ENCODE measurements at places on chromosomes 12 and 14. TPM values are rescaled to one million over a fixed set of nuclear protein-coding genes. Genes with fewer than 3 reads are reported as not detected.

GRCh38 chr12:125262851-125263250 is 197.6 kb downstream of the AACS start:
- no peak for DNase-seq

GPR65 gene
- 17.9 TPM for total RNA-seq

GRCh38 chr12:32482226-32482625 is 82.9 kb downstream of the FGD4 start:
- DNase-seq: no peak

GRCh38 chr12:93290391-93290790 is 87.3 kb upstream of the NUDT4 start:
- no peak for DNase-seq

DNA sequence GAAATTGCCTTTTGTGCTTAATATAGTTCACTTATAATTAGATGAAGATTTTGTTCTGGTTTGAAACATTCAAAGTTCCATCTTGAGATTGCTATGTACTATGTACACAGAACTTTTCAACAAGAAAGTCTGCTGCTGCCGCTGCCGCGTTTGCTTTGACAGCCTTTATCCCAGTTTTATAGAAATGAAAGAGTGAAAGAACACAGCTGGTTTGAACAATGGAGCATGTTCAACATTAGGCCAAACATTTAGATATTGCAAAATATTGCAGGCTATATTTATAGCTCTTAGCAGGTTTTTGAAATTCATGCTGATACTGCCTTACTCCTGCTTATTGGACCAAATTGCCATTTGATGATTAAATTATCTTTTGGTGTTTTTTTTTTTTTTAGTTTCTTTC is 299.8 kb upstream of the PRKD1 start:
- DNase-seq: no peak

- no peak for DNase-seq
These were observed 71.6 kb downstream of the FGD4 start for GRCh38 chr12:32470936-32471470.

P2RX2 gene
- not detected for total RNA-seq

USP44 gene
- total RNA-seq: 3.7 TPM

DNA sequence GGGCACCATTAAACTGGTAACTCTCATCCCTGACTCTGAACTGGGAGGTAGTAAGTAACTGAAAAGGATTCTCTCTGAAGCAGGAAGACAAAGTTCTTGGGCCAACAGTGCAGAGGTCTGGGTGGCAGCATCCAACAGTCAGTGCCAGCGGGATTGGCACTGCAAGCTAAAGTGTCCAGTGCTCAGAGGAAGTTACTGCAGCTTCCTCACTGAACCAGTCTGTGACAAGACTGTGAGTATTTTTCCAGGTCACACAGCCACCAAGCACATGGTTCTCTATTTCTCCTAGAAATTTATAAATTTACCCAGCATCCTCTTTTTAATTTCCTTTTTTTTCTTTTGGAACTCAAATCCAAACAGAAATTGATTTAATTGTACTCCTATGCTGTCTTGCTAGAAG is 81.6 kb upstream of the FAR2 start:
- DNase-seq: no peak

MIP gene
- not detected for total RNA-seq

DNA sequence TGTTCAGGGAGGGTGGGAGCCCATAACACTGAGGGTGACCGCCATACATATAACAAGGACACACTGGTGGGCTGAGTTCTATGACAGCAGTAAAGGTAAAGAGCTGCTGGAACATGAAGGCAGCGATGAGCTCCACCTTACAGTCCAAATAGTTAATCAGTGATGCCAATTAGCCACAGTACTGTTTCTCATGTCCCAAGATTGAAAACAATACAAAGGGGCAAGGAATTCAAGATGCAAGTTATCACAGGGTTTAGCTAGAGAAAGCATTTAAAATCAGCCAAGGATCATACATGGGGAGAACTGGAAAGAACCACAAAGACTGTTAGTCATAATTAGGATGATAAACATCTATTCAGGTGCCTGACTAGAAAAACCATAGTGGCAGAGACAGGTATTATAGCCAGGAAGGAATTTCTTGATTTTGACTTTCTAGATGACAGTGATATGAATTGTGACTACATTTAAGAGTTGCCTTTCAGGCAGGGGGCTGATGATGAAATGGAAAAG is 221.2 kb downstream of the SLC2A13 start:
- no peak for DNase-seq

DNA sequence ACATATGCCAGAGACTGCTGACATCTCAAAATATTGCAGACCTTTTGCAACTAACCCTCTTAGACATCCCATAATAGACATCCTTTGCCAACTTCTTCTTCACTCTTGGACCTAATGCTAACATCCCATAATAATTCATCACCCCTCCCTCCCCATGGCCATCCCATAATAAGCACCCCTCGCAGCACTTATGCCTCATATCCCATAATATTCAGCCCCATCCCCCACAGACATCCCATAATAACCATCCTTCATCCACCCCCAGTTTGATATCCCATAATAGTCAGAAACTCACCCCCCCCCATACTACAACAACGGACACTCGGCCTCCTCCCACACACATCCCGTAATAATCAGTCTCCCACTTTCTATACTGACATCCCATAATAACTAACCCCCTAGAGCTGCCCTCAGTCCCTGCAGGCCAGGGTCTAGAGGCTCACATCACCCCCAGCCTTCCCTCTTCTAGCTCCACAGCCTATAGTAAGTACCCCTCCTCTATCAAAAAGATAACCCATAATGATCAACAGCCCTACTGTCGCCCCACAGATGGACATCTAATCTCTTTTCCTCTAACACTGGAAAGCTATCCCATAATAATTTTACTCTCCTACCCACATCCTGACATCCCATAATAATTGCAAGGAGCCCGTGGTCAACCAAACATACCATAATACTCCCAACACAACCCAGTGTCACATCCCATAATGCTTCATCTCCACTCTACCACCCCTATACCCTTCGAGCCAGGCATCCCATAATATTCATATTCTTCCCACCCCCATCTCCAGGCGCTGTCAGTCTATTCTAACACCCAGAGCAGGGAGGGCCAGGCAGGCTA is 792 bp upstream of the CHD4 start:
- peak; percentile 74 for DNase-seq

DNA sequence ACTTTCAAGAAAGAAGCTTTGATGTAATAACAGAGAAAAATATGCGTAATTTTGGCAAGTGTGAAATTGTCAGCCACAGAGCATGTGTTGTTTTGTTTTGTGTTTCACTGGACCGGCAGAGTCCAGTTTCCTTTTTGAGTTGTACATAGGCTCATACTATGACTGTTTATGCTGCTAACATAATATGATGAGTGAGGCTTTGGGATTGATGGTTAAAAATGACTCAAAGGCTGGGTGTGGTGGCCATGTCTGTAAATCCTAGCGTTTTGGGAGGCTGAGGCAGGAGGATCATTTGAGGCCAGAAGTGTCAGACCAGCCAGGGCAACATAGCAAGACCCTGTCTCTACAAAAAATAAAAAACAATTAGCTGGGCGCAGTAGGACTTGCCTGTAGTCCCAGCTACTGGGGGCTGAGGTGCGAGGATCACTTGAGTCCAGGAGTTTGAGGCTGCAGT is 487.9 kb downstream of the PCNX1 start:
- no peak for DNase-seq

DNA sequence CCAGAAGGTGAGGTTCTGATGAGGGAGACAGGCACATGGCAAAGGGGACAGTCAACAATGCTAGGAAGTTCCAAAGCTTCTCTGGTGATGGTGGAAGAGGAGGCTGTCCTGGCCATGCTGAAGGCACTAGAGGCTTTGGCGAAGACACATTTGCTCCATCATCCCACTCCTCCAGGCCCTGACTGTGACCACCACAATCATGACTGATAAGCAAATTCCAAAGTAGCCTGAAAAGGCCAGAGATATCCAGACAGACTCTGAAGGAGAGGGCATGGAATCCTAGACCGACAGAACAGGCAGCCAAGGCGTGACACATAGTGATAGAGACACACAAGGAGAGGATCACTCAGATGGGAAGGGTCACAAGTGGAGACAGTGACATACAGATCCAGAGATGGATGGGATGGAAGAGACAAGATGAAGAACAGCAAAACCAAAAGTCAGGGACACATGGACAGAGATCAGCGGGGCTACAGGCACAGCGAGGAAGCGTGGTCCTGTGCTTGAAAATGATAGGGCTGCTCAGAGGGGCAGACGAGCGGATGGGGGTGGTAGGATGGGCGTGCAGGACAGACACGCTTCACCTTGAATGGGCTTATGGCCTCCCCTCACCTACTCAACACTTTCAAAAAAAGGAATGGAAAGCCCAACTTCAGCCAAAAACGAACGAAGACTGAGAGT is 1.3 kb downstream of the ZFHX2 start:
- DNase-seq: no peak

DNA sequence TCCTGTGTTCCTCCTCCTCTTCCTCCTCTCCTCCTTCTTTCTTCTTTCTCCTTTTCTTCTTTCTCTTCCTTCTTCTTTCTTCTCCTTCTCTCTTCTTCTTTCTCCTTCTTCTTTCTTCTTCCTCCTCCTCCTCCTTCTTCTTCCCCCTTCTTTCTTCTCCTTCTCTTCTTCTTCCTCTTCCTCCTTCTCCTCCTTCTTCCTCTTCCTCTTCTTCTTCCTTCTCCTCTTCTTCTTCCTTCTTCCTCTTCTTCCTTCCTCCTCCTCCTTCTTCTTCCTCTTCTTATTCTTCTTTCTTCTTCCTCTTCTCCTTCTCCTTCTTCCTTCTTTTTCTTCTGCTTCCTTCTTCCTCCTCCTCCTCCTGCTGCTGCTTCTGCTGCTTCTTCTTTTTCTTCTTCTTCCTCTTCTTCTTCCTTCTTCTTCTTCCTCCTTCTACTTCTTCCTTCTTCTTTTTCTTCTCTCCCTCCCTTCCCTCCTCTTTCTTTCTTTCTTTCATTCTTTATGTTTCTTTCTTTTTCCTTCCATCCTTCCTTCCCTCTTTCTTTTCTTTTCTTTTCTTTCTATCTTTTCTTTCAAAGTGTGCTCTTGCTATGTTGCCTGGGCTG is 19.0 kb downstream of the C12orf71 start:
- no peak for DNase-seq

NCKAP5L gene
- 4.0 TPM for total RNA-seq

GRCh38 chr12:123099560-123100192 is 51.2 kb downstream of the PITPNM2 start:
- DNase-seq: no peak

DNA sequence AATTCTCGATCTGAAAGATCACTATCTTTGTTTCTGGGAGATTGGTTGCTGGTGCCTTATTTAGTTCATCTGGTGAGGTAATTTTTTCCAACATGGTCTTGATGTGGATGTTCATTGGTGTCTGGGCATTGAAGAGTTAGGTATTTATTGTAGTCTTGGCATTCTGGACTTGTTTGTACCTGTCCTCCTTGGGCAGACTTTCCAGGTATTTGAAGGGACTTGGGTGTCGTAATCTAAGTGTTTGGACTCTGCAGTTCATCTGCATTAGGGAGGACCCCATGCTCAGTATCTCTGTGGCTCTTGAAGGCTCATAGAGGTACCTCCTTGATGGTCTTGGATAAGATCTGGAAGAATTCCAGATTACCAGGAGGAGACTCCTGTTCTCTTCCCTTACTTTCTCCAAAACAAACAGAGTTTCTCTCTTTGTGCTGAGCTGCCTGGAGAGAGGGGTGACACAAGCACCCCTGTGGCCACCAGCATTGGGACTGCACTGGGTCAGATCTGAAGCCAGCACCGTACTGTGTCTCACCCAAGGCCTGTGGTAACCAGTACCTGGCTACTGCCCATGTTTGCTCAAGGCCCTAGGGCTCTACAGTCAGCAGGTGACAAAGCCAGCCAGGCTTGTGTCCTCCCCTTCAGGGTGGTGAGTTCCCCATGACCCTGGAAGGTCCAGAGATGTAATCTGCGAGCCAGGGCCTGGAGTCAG is 5.3 kb downstream of the A2ML1 start:
- no peak for DNase-seq

SERPINA3 gene
- not detected for total RNA-seq

GRCh38 chr12:81206429-81206828 is 128.6 kb downstream of the ACSS3 start:
- DNase-seq: no peak

PRR4 gene
- 2.5 TPM for total RNA-seq

DNA sequence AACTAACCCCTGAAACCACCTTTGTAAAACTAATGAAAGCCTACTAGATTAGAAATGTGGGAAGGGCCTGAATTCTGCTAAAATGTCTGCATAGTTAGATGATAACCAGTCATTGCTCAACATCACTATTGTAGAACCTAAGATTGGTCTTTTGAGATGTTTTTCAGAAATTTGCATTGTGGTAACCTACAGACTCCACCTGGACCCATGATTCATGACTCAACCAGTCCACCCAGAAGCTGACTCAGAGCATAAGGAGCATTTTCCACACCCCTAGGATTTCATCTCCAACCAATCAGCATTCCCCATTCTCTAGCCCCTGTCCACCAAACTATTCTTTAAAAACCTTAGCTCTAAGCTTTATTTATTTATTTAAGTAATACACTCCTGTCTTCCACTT is 30.4 kb upstream of the CHGA start:
- DNase-seq: no peak

DNA sequence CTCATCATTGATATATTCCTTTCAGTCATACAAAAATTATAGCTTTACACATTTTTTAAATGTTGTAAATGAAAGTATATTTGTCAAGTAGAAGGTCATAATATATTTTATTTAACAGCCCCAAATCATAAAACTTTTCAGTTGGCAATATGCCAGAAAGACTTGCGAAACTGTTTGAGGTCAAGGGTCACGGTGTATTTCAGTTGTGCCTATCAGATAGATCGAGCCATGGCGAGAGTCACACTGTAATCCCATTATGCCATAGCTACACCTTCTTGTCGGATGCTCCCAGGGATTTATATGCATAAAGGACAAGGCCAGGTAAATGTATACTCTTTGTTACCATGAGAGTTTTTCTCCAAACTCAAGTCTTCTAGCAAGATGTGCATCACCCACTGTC is 26.7 kb upstream of the G2E3 start:
- DNase-seq: no peak

GPR137C gene
- total RNA-seq: 1.2 TPM

- DNase-seq: no peak
These were observed 38.2 kb downstream of the XRCC3 start for GRCh38 chr14:103676881-103677675.

DNA sequence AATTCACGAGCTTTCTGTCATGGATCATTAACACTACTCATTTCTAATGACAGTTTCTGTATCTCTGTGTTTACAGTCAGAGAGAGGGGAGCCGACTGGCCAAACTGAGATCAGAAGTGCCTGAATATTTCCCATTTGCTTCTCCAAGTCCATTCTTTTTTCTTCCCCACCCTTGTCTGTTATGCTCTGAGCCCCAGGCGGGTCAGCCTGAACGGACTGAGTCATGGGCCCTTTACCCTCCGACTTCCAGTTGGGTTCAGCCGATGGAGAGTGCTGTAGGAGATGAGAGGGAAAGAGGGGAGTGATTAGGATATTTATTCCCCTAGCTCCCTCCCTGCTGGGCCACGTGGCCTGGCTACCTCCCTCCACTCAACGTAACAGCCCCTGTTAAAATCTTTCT is 104.7 kb downstream of the PAH start:
- DNase-seq: no peak

DNA sequence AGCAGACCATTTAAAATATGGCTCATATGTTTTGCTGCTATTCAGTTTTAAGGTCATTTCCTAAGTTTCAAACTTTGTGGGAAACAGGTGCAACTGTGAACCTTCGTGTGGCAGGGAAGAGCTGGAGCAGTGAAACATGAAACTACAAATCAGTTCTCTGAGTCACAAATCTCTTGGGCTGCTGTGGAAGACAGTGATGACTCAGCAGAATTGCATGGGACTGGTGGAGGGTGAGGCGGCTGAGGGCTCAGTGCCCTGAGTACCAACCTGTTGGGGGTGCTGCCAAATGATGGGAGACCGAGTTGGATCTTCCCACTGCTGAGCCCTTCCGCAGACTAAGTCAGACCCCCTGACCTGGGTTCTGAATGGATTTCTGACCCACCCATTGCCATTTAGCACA is 8.4 kb upstream of the CALM1 start:
- no peak for DNase-seq

CALCOCO1 gene
- total RNA-seq: 54.6 TPM

Data from activated CD4-positive, alpha-beta T cell treated with anti-CD3 and anti-CD28 coated beads, Interleukin-2, amount 10 ng/mL, durations not matched to agents 7 days and 5 days (primary cell).